ENCODE measurements at places on chromosomes 12 and 14.

- DNase-seq, result no peak
These were observed 27.4 kb downstream of the BCL2L14 start for GRCh38 chr12:12097891-12098690.

- DNase-seq, result no peak
These were observed 62.2 kb downstream of the TSPAN11 start for GRCh38 chr12:30988646-30989286.

DNA sequence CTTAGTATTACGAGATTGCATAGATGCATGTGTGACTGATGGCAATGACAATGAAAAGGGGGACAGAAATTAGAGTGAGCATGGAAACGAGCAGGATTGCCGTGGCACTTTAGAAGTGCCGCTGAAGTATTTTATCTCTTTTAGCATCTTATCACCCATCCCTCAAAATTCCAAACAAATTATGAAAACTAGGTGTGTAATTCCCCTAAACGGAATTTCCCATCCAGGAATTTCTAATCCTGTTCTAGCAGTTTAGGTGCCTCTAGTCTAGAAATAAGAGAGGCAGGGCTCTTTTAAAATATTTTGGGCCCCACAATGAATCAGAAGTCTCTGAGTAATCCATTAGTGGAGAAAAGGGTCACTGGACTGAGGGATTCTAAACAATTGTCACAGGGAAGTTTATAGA is 947 bp downstream of the TMEM52B start:
- no peak for DNase-seq

GRCh38 chr12:112664569-112664968 is 127.0 kb upstream of the RPH3A start:
- DNase-seq, result no peak

DNA sequence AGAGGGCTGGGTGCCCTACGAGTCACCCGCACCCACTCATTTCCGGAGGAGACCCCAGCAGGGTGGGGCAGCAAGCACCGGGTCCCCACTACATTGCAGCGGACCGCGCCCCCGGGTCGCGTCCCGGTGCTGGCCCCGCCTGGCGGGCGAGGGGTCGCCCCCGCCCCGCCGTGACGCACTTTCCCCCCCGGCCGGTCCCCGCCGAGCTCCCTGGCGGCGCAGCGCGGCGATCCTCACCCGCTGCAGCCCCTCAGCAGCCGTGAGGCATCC is 106.1 kb downstream of the PRICKLE1 start:
- DNase-seq, result peak; percentile 29

DNA sequence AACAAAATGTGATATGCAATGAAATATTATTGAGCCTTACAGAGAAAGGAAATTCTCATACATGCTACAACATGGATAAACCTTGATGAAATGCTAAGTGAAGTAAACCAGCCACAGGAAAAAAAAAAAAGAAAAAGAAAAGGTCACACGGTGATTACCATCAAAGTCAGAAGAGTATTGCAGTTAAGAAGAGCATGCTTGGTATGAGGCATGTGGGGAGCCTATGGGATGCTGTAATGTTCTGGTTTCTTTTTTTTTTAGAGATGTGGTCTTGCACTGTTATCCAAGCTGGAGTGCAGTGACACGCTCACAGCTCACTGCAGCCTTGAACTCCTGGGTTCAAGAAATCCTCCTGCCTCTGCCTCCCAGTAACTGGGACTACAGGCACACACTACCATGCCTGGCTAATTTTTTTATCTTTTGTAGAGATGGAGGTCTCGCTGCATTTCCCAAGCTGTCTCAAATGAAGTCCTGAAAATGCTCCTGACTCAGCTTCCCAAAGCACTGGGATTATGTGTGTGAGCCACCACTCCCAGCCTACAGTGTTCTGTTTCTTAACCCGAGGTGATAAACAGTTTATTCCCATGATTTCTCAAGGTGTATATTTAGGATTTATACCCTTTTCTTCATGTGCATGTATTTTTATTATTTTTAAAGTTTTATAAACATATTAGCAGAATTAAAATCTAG is 96.2 kb downstream of the SEC23A start:
- no peak for DNase-seq

GRCh38 chr14:68843471-68844209 is 50.8 kb upstream of the ZFP36L1 start:
- DNase-seq, result peak; percentile 81

All from head of caudate nucleus (tissue), 42 donors.